CD4-positive, alpha-beta T cell treated with Interleukin-15 for 4 hours (primary cell): ENCODE measurements at places on chromosomes 1 and 21.

GRCh38 chr1:228402641-228403025, 4.0 kb downstream of the TRIM11 start:
- no peak for DNase-seq

GRCh38 chr1:235919833-235920441, 53.2 kb upstream of the LYST start:
- no peak for DNase-seq

GRCh38 chr21:45809421-45809820, 165.9 kb downstream of the PCBP3 start:
- no peak for DNase-seq

DNA sequence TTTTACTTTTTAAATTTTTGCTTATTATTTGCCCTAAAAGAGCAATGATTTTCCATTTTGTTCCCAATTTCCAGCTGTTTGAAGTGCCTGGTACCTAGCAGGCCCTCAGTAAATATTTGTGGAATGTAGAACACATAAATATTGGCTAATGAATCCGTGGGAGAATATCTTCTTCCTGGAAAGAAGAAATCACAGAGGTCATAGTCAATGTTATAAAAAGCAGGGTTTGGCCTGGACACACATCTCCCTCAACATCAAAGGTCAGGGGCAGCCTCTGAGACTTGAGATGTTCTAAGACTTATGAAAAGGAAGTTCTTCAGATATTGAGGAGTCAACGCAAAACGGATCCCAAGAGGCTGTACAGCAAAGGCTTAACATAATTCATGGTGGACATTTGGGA, 358.1 kb downstream of the HHAT start:
- no peak for DNase-seq

DNA sequence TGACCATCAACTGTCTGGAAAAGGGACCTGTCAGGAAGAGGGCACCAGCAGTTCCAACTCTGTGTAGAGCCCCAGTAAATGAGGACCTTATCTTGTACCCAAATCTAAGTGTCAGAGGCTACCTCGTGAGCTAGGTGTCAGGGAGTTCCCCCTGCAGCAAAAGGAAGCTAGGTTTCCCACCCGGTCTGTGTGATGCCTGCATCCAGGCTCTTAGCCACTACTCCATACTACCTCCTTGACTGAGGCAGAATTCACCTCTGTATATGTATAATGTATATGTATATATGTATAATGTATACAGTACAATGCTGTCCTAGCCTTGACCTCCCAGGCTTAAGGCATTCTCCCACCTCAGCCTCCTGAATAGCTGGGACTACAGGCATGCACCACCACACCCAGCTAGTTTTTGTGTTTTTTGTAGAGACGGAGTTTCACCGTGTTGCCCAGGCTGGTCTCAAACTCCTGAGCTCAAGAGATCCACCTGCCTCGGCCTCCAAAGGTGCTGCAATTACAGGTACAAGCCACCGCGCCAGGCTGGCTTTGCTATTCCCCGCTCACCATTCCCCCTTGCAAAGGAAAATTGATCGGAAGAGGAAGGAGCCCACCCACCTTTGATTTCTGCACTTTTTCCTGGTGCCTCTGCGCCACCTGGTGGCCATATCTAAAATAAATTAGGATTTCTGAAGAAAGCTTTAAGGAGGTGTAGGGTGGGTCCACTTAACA, 15.7 kb upstream of the LUZP1 start:
- peak; percentile 55 for DNase-seq

- no peak for DNase-seq
Observed at GRCh38 chr1:76841460-76841859, 25.8 kb upstream of the ST6GALNAC5 start.

- DNase-seq = no peak
Observed at GRCh38 chr1:182309631-182310351, 81.8 kb downstream of the GLUL start.

GRCh38 chr1:171606402-171606941, 15.6 kb upstream of the MYOCOS start:
- no peak for DNase-seq
